ENCODE measurements at places on chromosomes 4 and X.

GRCh38 chr4:67332627-67333026 lies 212.7 kb downstream of the CENPC start:
- DNase-seq = no peak

DNA sequence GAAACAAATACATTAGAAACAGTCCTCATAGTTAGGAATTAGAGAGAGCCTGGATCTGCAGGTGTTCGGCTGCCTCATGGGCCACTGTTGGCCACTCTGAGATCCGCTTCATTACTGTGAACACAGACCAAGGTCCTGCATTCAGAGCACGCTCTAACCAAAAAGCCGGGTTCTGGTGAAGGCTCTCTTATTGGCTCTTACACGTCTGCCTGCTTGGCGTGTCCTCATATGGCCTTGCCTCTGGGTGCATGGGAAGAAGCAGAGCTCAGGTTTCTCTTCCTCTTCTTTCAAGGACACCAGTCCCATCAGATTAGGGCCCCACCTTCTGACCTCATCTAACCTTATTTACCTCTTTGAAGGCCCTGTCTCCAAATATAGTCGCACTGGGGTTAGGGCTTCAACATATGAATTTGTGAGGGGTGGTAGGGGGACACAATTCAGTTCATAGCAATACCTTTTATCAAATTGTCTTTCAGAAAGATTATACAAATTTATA lies 37.1 kb upstream of the ELF2 start:
- DNase-seq = no peak

DNA sequence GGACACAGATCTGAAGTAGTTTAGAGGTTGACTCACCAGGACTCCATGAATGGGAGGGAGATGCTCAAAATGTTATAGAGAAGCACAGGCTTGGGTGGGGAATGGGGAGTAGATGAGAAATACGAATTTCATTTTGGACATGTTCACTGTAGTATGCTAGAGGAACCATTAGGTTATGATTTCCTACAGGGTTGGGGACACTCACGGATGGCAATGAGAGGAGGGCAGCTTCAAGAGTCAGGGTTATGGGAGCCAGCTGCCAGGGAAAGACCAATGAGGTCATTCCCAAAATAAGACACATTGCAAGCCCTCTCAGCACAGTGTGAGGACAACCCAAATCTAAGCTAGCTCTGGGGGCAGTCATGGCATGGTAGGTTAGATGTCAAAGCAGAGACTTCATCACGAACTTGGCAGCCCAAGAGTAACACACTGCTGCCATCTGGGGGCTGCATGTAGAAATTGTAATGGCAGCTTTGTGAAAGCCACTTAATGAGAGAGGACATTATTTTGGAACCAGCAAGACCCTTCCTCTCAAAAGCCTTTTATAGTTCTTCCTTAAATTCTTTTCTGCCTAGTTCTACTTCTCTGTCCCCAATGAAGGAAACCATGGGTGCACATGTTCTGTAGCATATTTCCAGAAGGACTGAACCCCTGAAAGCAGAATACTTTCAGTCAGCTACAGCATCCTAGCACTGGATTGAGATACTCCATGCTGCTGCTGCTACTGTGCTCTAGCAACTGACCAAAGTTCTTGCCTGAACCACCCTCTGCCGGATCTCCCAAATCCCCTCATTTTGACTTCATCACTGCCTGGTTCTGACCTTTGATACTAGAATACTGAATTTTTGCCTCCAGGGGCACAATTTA lies 16.2 kb upstream of the ZCCHC12 start:
- DNase-seq = no peak

DNA sequence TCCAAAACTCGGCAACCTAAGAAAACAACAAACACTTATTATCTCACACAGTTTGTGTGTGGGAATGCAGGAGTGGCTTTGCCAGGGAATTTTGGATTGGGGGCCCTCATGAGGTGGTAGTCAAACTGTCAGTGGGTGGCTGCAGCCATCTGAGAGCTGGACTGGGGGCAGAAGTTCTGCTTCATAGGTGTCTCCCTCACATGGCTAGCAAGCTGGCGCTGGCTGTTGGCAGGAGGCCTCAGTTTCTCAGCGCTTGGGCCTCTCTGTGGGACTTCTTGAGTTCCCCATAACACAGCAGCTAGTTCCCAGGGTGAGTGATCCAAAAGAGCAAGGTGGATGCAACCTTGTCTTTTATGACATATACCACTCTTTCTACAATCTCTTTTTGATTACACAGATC lies 26.0 kb upstream of the RASL11B start:
- DNase-seq = no peak

GRCh38 chrX:40084471-40085101 lies 13.2 kb downstream of the BCOR start:
- DNase-seq = no peak

DNA sequence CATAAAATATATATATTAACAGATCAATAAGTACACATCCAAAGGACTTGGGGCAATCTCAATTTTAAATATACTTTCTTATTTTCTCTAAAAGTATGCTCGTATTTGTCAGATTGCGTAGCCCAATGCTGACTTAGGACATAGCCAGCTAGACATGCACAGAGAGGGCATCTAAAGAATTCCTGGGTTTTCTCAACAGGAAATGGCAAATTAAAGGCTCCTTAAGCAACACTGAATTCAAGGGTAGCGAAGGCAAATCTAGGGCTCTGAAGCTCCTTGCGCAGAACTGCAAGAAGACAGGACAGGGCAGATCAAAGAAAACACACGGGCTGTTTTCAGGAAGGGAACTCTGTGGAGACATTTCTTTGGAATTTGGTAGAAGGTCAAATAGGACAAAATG lies 94.6 kb upstream of the FTHL17 start:
- DNase-seq = no peak

DNA sequence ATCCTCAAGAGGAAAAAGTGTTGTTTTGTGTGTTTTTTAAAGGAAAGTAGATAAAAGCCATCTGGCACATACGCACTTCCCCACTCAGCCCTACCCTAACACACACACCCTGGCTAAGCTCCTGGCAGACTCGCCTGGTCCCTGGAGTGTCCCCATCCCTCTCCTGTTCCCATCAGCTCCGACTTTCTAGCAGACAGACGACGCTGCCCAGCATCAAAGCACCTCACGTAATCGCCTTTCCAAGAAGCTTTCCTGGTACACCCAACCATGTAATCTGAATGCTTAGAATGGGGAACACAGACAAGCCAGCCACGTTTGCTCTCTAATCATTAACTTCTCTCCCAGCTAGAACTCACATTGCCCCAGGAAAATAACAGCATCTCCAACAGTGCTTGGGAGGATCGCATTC lies 116.2 kb downstream of the AFAP1 start:
- no peak for DNase-seq

DNA sequence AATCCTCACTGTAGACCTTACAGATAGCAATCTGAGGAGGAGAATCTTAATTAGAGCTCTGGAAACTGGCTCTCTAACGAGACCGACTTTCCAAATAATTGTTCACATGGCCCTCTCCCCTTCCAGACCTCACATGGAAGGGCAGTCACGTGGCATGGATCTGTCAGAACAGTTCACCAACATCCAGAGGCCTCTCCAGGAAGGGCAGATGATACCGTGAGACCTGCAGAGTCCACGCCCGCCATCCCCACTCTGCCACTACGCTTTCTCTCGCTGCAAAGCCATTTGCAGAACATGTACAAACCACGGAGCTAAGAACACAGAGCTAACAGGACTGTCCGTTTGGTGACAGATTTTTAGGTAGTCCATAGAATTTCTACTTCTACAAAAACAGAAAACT lies 20.7 kb downstream of the FAT1 start:
- DNase-seq = no peak

- no peak for DNase-seq
These were observed 21.4 kb upstream of the AFAP1 start for GRCh38 chr4:7960790-7961655.

GRCh38 chr4:20987191-20987590 lies 286.9 kb downstream of the PACRGL start:
- no peak for DNase-seq

- no peak for DNase-seq
These were observed 33.8 kb upstream of the SLAIN2 start for GRCh38 chr4:48307528-48307927.

DNA sequence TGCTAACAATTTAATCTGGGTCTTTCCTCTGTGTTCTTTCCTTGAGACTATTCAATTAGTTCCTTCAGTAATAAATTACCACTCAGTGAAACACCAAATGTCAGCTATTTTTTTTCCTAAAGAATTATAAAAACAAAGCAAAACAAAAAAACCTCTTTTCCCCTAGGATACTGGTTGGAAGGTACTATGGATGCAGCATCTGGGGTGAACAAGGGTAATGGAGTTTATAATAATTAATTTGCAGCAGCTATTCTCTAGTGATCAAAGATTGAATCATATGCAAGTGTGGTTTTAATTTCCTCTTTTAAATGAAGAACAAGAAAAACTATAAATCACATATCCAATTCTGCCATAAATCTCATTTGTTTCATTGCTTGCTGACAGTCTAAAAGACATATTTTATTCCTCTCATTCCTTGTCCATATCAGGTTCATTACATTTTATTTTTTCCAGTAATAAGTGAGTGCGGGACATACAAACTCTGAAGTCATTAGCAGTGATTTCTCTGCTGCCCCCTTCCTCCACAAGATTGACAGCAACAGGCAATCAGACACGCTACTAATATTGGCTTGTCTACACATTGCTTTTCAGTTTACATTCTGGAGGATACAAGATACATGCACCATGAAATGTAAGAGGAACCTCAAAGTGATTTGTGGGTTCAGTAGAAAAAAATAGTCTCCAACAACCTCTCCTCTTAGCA lies 1093.4 kb upstream of the SLIT2 start:
- DNase-seq = no peak

- no peak for DNase-seq
These were observed 27.0 kb upstream of the KLHL13 start for GRCh38 chrX:118143578-118143977.

DNA sequence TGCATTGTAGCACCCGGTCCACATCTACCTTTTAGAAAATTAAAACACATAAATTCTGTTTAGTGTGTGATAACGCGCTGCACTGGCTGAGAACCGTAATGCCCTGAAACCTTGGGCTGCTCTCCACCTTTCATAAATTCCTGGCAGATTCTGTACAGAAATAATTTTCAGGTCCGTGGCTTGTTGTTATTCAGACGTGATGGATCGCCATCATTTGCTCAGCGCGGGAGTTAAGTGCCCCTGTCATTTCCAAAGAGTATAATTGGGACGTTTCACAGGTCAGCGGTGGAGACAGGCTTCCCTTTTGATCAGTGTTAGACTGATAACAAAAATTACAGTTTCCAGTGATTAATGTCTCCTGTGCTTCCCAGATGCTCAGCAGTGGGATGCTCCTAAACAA lies 16.5 kb downstream of the UVSSA start:
- DNase-seq = no peak

DNA sequence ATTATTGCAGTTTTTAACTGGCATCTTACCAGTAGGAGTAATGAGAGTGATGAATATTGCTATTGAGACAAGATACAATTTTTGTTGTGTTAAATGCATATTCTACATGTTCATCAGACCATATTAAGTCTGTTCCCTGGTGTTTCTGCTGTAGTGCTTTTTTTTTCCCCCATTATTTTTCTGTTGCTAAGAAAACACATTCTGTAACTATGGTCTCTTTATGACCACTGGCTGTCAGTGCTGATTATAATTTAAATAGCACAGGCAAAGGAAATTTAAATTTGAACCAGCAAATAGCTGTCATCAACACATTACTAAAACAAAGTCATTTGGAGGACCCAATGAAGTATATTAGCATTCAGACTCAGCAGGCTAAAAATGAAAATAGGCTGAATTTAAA lies 98.3 kb upstream of the ANKRD50 start:
- no peak for DNase-seq

GRCh38 chr4:134078230-134078914 lies 123.2 kb downstream of the PABPC4L start:
- no peak for DNase-seq

DNA sequence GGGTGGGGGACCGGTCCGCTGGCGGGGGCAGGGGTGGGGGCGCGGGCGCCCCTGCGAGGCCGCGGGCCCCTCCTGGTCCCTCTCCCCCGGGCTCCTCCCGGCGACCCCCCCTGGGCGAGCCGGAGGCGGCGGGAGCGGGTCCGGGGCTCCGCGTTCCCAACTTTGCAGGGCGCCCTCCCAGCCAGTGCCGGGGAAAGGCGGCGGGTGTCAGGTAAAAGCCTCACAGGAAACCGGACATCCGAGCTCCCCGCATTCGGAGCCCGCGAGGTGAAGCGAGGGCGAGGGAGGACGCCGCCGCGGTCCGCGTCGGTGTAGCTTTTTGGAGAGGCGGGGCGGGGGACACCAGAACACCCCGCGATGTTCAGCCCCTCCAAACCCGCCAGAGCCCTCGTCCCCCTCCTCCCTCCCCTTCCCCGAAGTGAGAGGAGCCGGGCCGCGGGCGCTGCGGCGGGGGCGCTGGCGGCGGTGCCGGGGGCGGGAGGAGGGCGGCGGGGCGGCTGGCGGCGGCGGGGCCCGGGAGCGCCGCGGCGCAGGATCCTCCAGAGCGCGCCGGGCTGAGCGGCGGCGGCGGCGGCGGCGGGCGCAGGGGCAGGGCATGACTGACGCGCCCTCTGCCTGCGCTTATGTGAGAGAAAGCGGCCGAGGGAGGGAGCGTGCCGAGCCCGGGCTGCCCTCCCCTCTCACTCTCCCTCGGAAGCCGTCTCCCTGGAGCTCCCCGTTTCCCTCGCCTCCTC lies at the start of gene VEGFC:
Gene VEGFC, minus strand, starts transcription at position 597 of the 734 bp plus-strand sequence. CDS start 611 bp downstream, outside the sequence.
- no peak for DNase-seq

GRCh38 chr4:86512631-86513030 lies 81.5 kb upstream of the PTPN13 start:
- DNase-seq = no peak

- DNase-seq = no peak
These were observed 129.2 kb upstream of the PAK3 start for GRCh38 chrX:110966839-110967238.

DNA sequence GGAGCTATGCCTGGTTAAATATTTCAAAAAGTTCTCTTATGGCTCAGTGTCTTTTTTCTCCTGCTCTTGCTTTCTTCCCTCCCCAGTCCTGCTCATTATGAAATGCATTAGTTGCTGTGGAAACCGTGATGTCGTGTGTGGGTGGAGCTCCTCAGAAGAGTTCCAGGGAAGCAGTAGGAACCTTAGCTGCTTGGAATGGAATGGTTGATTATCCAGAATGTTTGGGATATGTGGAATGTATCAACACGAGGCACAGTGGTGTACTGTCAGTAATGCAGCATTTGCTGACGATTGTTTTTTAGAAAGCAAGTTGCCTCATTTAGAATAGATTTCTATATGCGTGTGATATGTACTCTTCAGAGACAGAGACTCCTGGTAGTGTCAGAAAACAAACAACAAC lies 333.2 kb downstream of the ARHGAP10 start:
- no peak for DNase-seq

GRCh38 chrX:155888139-155888538 lies 7.0 kb downstream of the VAMP7 start:
- DNase-seq = no peak

GRCh38 chrX:109732017-109732801 lies 848 bp downstream of the ACSL4 start:
- DNase-seq = no peak

Measured in 8988T (cell line).